Activated CD8-positive, alpha-beta memory T cell treated with anti-CD3 and anti-CD28 coated beads for 1 hour (primary cell): ENCODE measurements at places on chromosomes 2 and 18.

DNA sequence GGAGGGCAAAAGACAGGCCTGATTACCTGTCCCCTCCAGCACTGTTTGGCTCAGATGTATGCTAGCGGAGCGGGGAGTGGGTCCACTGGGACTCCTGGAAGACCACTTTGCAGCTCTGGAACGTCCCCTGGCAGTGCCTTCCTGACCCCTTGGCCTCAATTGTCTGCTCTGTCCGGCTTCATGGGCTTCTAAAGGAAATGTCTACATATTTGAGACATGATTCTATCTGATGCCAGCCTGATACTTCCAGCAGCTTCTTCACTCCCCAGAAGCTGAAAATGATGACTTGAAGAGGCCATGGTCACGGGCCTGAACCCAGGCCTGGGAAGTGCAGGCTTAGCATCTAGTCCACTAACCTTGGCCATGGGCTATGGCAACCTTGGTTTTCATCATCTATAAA lies 112.1 kb downstream of the ACAA2 start:
- no peak for DNase-seq

GRCh38 chr2:121529439-121530211 lies 1.1 kb upstream of the RNU4ATAC start:
- DNase-seq, result peak; percentile 5

DNA sequence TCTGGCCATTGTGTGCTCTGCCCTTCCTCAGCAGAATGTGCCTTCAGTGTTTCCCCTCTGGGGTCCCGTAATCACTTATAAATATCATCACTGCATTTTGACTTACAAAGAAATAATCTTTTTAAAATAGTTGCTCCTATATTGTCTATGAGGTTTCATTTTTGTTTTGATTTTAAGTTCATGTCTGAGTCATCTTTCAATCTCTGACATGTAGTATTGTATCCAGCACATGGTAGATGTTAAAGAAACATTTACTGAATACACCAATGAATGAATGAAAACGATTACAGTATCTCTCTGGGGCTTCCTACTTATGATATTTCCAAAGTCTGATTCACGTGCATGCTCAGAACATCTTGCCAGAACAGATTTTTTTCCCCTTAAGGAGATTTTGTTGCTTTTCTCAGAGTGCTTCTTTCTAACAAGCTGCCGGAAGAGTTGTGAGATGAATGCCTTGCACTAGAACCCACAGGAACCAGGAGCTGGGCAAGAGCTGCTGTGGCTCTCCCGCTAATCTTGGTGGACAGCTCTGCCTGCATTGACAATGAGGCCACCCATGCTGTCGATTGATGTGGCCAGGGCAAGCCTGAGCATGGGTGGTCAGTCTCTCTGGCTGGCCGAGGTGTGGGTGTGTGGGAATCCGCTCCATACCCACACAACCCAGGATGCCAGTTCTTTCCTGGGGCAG lies 199.4 kb downstream of the CYRIA start:
- no peak for DNase-seq

DNA sequence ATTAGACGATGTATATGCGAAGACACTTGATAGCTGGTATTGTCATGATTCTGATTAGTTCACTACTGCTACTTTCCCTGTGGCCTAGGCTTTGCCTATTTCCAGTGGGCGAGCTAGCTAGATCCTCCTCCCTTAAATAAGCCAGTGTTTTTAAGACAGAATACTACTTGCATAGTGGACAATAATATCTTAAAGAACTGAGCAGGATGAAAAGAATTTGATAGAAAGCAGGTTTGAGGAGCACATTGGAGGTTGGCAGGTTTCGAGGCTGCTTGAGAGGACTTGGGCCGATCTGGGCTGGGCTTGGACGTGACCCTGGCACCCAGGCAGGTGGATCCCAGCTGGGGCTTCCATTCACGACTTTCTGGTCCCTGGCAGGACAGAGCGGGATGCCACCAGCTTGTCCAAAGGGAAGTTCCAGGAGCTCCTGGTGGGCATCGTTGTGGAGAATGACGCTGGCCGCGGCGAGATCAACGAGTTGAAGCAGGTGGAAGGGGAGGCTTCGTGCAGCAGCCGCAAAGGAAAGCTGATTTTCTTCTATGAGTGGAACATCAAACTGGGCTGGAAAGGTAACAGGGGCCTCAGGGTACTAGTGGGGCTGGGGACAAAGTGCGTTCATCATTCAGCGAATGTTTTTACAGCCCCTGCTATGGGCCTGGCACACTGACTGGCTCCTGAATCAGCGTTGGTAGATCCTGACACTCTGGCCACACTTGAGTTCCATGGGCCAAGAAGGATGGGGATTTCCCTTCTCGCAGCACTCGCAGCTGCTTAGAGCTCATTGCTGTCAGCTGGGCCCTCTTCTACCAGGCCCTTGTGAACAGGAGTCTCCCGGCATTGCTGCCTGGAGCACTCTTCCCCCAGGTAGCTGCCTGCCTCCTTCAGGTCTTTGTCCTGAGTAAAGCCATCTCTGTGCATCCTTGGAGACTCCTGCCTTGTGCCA lies 16.9 kb downstream of the C2orf74 start:
- DNase-seq, result no peak

GRCh38 chr18:4416976-4417375 lies 38.1 kb downstream of the DLGAP1 start:
- no peak for DNase-seq

GRCh38 chr2:16203069-16203468 lies 262.7 kb downstream of the MYCN start:
- DNase-seq, result no peak

DNA sequence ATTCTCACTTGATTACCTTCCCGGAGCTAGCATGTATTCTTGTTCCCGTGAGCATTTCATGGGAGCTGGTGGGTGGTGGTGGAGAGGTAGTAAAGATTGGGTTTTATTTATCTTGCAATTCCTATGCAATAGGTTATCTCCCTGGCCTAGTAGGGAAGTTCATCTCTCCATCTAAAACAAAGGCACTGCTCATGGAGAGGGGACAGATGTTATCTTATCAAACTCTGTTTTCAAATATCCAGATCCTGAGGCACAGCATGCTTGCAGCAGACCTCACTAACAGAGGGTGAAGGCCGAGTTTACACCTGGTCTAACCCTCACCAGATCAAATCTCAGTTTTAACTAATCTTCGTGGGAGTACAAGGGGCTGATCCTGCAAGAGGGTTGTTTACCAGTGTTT lies 98.9 kb downstream of the CYRIA start:
- no peak for DNase-seq

DNA sequence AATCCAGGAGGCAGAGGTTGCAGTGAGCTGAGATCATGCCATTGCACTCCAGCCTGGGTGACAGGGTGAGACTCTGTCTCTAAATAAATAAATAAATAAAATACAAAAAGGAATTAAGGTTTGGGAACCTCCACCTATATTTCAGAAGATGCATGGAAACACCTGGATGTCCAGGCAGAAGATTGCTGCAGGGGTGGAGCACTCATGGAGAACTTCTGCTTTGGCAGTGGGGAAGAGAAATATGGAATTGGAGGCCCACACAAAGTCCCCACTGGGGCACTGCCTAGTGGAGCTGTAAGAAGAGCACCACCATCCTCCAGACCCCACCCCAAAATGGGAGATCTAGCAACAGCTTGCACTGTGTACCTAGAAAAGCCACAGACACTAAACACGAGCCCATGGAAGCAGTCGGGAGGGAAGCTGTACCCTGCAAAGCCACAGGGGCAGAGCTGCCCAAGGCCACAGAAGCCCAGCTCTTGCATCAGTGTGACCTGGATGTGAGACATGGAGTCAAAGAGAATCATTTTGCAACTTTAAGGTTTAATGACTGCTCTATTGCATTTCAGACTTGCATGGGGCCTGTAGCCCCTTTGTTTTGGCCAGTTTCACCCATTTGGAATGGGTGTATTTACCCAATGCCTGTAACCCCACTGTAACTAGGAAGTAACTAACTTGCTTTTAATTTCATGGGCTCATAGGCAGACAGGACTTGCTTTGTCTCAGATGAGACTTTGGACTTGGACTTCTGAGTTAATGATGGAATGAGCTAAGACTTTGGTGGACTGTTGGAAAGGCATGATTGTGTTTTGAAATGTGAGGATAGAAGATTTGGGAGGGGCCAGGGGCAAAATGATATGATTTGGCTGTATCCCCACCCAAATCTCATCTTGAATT lies 265.3 kb downstream of the ZEB2 start:
- no peak for DNase-seq

GRCh38 chr2:12434630-12435098 lies 282.1 kb upstream of the TRIB2 start:
- no peak for DNase-seq

DNA sequence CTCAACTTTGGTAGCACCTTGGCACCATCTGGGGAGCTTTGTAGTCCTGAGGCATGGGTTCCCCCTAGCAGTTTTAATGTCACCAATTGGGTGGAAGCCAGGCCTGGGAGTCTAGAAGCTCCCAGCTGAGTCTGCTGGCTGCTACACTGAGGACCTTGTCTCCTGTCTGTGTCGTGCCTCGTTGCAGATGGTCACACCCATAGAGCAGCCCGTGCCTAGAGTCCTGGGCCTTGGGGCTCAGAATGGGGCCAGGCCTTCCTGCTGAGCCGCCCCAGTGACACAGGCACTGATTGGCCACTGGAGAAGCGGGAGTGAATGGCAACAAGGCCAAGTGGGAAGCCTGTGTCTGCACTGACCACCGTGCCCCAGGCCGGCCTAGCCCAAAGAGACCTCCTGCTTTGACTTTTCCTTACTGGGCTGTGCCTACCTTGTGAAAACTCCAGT lies 113.2 kb downstream of the SH3RF3 start:
- DNase-seq, result no peak

DNA sequence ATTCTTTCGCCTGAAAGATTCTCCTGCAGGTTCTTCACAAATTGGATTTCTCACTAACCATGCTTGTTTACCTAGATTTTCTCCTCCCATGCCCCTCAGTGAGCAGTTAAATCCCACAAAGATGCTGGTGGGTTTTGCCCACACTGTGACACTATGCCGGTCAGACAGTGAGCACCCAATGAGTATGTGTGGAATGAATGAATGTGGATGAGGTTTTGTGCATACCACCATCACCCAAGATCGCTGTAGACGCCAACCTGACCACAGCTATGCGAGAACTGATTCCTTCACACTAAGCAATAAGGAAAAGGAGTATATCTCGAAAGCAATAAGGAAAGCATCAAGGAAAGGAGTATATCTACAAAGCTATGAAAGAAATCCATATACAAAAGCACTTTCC lies 116.7 kb downstream of the PID1 start:
- DNase-seq, result no peak

DNA sequence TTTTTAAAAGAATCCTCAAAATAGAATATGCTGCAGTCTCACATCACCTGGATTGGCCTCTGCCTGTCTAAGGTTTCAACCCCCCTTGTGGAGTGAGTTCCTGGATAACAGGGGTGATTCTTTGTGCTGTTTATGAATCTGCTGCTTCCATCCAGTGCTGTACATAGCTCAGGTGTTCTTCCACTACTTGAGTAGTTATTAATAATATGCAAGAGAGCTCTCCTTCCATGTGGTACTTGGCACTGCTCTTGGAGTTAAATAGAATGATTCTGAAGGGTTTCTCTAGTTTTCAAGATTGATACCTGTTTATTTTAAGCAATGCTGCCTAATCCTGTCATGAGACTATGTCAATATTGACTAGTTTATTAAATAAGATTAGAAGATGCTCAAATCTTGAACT lies 273.6 kb downstream of the RDH14 start:
- no peak for DNase-seq

- no peak for DNase-seq
These were observed 597.1 kb upstream of the ACVR2A start for GRCh38 chr2:147247749-147248148.

- no peak for DNase-seq
These were observed 107.4 kb downstream of the NOL4 start for GRCh38 chr18:34117319-34117718.

GRCh38 chr18:2635586-2635985 lies 19.9 kb upstream of the SMCHD1 start:
- DNase-seq, result no peak

GRCh38 chr2:182973441-182974352 lies 64.6 kb downstream of the NCKAP1 start:
- DNase-seq, result no peak

DNA sequence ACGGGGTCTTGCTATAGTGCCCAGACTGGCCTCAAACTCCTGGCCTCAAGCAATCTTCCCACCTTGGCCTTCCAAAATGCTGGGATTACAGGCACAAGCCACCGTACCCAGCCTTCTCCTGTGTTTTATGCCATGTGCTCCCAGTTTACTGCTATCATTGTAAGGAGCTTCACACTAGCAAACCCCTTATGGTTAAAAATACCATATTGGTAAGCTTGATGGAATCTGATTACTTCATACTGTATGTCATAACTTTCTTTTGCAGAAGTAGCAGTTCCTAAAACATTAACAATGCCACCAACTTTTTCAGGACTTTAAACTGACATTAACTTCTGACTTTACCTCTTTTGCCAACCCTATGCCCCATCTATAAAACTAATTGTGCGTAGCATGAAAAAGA lies 36.2 kb downstream of the HAT1 start:
- no peak for DNase-seq

- no peak for DNase-seq
These were observed 27.5 kb upstream of the MARCHF7 start for GRCh38 chr2:159684796-159685195.

GRCh38 chr18:22385718-22386117 lies 32.0 kb downstream of the CTAGE1 start:
- no peak for DNase-seq

DNA sequence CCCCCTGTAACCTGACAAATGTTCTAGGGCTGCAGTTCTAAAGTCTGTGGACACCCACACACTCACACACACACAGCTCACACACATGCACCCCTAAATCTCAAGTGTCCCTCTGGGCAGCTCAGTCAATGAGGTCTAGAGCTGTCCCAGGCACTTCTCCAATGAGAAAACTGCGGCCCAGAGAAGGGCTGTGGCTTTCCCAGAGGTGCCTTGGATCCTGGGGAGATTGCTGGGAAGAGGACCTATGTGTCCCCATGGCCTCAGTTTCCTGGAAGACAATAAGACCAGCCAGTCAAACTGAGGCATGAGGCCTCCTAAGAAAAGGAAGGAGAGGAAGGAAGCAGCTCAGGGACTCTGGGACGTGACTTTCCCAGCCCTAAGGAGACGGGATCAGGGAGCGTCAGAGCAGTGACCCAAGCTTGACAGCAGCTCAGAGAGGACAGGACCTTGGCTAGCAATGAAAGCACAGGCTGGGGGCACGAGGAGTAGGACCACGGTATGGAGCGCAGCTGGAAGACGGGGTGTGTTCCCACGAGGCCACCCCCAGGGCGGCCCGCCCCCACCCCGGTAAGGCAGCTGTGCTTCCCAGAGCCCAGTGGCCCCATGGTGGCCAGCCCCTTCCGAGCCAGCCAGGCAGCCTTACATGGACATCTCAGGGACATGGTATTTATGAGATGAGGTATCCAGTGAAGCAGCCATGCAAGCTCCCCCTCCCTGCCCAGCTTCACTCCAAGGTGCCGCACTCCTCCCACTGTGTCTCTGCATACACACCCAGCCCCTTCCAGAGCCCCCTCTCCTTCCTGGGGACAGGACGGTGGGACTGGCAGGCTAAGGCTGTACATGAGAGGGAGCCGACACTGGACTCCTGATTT lies 46.0 kb downstream of the TNS1 start:
- DNase-seq, result no peak

- no peak for DNase-seq
These were observed 49.8 kb upstream of the NAB1 start for GRCh38 chr2:190599073-190599472.

GRCh38 chr2:143847257-143847656 lies 672.7 kb downstream of the ZEB2 start:
- no peak for DNase-seq

- DNase-seq, result no peak
These were observed 4.3 kb upstream of the GPR45 start for GRCh38 chr2:105237045-105237765.
